Vagina (tissue), 2 donors: ENCODE measurements at places on chromosomes 12 and 14.

DNA sequence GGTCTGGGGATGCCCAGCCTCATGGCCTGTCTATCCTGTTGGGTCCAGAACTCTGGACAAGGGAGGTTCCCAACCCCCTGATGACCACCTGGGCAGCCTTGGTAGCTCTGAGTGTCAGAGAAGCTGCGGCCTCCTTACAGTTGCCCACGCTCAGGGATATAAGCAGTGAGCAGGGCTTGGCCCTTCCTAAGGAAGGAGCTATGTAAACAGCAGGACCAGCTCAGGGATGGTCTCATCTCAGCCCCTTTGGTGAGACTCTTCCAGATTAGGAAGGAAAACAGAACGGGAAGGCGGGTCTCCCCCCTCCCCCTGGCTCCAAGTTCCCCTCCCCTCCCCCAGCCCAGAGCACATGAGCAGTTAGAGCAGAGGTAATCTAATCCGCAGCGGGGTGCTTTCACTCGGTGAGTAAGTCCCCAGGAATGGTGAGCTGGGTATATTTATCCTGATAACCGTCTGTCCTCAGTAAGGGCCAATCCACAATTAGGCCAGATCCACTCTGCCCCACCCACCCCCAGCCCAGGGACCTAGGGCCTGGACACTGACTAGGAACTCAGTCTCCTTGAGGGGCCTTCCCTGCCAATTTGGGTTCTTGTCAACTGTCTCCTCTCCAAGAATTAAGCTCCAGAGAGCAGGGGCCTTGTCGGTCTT lies 29.5 kb upstream of the RPLP0 start:
- H3K27ac ChIP-seq, result peak overlapping the region; percentile 85
- H3K4me1 ChIP-seq, result peaks cover 92% of the 10 kb centered on the region
- no peaks in the 10 kb centered on the region for H3K36me3 ChIP-seq
- peak overlapping the region; percentile 28 for H3K4me3 ChIP-seq
- DNase-seq, result no peak

DNA sequence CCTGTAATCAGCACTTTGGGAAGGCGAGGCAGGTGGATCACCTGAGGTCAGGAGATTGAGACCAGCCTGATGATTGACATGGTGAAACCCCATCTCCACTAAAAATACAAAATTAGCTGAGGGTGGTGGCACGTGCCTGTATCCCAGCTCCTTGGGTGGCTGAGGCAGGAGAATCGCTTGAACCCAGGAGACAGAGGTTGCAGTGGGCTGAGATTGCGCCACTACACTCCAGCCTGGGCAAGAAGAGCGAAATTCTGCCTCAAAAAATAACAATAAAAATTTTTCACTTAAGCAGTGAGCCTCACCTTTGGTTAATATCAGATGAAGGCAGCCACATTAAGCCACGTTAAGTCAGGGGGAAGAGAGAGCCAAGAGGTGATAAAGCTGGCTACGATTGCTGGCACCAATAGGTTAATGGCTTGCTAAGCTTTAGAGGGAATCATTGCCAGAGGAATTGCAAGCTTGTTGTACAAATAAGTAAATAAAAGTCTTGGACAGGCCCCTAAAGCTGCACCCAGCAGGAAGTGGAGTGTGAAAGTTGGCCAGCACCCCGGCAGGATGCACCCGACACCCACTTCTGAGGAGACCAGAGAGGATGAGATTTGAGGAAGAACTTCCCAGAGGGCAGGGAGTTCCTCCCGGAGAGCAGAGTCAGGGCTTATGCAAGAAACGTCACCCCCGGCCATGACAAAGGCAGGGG lies 41.3 kb upstream of the TESC start:
- no peaks in the 10 kb centered on the region for H3K36me3 ChIP-seq
- H3K27ac ChIP-seq, result no peak overlapping the region
- H3K4me1 ChIP-seq, result no peaks in the 10 kb centered on the region
- no peaks in the 10 kb centered on the region for H3K27me3 ChIP-seq
- no peak for DNase-seq

DNA sequence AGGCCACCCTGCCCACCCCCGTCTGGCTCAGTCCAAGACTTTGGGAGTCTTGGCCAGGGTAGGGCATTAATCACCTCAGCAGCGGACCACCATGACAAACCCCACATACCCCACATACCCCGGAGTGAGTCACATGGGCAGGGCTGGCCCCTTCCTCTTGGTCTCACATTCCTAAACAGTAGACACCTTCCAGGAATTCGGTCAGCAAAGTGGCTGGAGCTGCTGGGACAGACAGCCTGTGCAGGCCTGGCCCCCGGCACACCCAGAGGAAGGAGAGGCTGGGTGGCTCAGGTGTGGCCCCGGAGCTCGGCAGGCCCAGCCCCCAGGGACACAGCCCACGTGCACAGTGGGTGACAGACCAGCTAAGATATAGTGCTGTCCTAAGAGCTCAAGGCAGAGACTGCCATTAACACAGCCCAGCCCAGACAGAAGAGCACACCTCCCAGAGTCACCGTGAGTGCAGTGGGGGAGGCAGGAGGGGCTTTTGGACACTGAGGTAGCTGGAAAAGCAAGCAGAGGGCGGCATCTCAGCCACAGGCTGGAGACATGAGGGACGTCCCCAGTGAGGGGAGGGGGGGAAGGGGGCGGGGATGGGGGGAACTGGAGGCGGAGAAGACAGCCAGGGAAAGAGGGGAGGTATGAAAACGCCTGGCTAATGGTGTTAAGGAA lies 24.0 kb downstream of the CCDC85C start:
- H3K36me3 ChIP-seq, result no peaks in the 10 kb centered on the region
- no peak overlapping the region for H3K4me3 ChIP-seq
- peaks cover 58% of the 10 kb centered on the region for H3K4me1 ChIP-seq
- peak overlapping the region; percentile 79 for H3K27ac ChIP-seq
- H3K27me3 ChIP-seq, result no peaks in the 10 kb centered on the region
- no peak for DNase-seq

GRCh38 chr12:130041983-130042812 lies 120.1 kb upstream of the FZD10 start:
- no peak for DNase-seq
- no peaks in the 10 kb centered on the region for H3K36me3 ChIP-seq
- no peaks in the 10 kb centered on the region for H3K4me1 ChIP-seq
- H3K27ac ChIP-seq, result no peak overlapping the region
- H3K4me3 ChIP-seq, result no peak overlapping the region

DNA sequence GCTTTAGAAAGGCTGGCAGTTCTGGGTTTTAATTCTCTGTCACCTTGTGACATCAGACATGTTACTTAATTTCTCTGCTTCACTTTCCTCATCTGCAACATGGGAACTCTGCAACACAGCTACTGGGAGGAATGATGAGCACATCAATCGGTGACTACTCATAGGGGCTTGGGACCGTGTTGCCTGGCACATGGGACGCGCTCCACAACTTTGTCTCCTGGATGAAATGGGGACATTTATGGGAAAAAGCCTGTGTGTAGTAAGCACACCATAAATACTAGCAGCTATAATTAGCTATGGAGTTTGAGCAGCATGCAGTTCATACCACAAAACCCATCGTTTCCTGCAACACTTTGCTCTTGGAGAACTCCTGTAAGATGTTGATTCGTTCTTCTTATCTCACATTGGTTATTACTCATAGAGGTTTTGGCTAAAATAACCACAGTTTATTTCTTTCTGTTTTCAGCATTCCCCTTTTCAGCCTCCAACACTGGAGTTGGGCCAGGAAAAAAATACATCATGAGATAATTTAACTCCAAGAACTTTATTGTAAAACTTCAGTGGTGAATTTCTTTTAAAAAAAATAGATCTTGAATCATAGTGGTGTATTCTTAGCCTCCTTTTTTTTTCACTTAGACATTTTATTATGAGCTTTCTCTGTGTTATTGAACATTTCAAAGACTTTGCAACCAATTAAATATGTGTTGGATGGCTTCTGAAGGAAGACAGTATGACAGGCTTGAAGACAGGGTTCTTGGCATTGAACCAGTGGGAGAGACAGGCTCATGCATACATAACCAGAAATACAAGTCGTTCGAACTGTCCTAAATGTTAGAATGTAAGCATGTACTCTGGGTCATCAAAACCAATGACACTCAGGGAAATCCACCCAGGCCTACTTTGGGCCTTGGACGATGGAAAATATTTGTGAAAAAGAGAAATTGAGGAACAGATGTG lies 72.7 kb downstream of the RIN3 start:
- H3K4me1 ChIP-seq, result peaks cover 38% of the 10 kb centered on the region
- H3K27me3 ChIP-seq, result no peaks in the 10 kb centered on the region
- peak overlapping the region; percentile 89 for H3K27ac ChIP-seq
- DNase-seq, result no peak
- H3K4me3 ChIP-seq, result no peak overlapping the region

- H3K27me3 ChIP-seq, result no peaks in the 10 kb centered on the region
- no peak overlapping the region for H3K4me3 ChIP-seq
- H3K36me3 ChIP-seq, result no peaks in the 10 kb centered on the region
- no peak for DNase-seq
- H3K27ac ChIP-seq, result no peak overlapping the region
- H3K4me1 ChIP-seq, result no peaks in the 10 kb centered on the region
These were observed 6.1 kb upstream of the KRT18 start for GRCh38 chr12:52942901-52943181.

- no peaks in the 10 kb centered on the region for H3K27me3 ChIP-seq
- H3K36me3 ChIP-seq, result no peaks in the 10 kb centered on the region
- peaks cover 41% of the 10 kb centered on the region for H3K4me1 ChIP-seq
These were observed 8.5 kb upstream of the SYNE3 start for GRCh38 chr14:95524706-95525512.

- H3K36me3 ChIP-seq, result no peaks in the 10 kb centered on the region
- H3K4me1 ChIP-seq, result peaks cover 4% of the 10 kb centered on the region
- no peak overlapping the region for H3K27ac ChIP-seq
- no peak for DNase-seq
- H3K27me3 ChIP-seq, result no peaks in the 10 kb centered on the region
These were observed 187.2 kb downstream of the TMTC2 start for GRCh38 chr12:82873951-82874350.

DNA sequence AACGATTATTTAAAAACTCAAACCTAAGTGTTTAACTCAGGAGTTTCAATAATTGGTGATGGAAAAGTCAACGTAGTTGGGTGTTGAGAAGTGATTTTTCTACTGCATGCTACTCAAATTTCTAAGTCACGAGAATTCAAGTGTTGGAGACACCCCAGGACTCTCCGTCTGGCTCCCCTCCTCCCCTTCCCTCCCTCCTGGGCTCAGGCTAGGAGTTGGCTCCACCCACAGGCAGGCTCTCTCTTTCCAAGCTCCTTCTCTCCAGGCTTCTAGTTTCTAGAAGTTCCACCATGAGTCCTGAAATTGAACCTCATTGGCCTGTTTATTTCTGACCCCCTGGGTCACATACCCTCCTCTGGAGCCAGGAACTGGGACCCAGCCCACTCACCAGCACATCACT lies 73.0 kb downstream of the TMEM132D start:
- H3K4me1 ChIP-seq, result no peaks in the 10 kb centered on the region
- no peaks in the 10 kb centered on the region for H3K27me3 ChIP-seq
- no peak overlapping the region for H3K27ac ChIP-seq

DNA sequence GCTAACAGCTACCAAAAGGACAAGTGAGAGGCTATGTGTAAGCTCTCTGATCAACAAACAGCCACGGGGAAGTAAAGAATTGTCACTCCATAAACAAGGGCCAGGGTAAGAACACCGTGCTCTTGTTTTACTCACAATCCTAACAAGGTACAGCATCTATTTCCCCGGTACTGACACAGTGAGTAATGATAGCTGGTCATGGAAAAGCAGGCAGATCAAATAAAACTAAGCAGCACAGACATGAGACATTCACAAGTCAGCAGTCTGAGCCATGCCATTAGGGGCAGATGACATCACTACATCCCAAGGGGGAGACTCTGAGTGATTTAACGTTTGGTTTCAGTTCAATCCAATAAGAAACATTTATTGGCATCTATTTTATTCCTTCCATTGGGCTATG lies 54.4 kb downstream of the ARL6IP4 start:
- H3K4me3 ChIP-seq, result no peak overlapping the region
- no peak for DNase-seq
- peaks cover 11% of the 10 kb centered on the region for H3K4me1 ChIP-seq
- peaks cover 10% of the 10 kb centered on the region for H3K36me3 ChIP-seq

GRCh38 chr14:78598046-78598920 lies 428.1 kb downstream of the NRXN3 start:
- no peak overlapping the region for H3K4me3 ChIP-seq
- no peaks in the 10 kb centered on the region for H3K27me3 ChIP-seq
- H3K36me3 ChIP-seq, result no peaks in the 10 kb centered on the region
- no peak overlapping the region for H3K27ac ChIP-seq
- H3K4me1 ChIP-seq, result no peaks in the 10 kb centered on the region
- no peak for DNase-seq

GRCh38 chr12:3882896-3883564 lies 9.8 kb upstream of the PARP11 start:
- H3K4me1 ChIP-seq, result no peaks in the 10 kb centered on the region
- no peaks in the 10 kb centered on the region for H3K27me3 ChIP-seq
- H3K36me3 ChIP-seq, result no peaks in the 10 kb centered on the region
- H3K4me3 ChIP-seq, result no peak overlapping the region

GRCh38 chr14:78131616-78132015 lies 38.6 kb upstream of the NRXN3 start:
- H3K4me3 ChIP-seq, result no peak overlapping the region
- H3K27me3 ChIP-seq, result no peaks in the 10 kb centered on the region
- H3K36me3 ChIP-seq, result no peaks in the 10 kb centered on the region
- no peaks in the 10 kb centered on the region for H3K4me1 ChIP-seq
- no peak overlapping the region for H3K27ac ChIP-seq

- no peak for DNase-seq
- H3K27ac ChIP-seq, result no peak overlapping the region
- H3K4me1 ChIP-seq, result peaks cover 36% of the 10 kb centered on the region
These were observed 3.6 kb downstream of the NXPH4 start for GRCh38 chr12:57219993-57220754.

DNA sequence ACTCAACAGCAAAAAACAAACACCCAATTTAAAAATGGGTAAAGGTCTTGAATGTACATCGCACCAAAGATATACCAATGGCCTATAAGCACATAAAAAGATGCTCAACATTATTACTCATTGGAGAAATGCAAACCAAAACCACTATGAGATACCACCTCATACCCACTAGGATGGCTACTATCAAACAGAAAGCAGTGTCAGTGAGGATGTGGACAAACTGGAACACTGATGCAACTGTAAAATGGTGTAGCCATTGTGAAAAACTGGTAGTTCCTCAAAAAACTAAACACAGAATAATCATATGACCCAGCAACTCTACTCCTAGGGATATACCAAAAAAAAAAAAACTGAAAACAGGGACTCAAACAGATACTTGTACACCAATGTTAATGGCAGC lies 49.3 kb downstream of the CDK17 start:
- H3K4me3 ChIP-seq, result no peak overlapping the region
- H3K27me3 ChIP-seq, result no peaks in the 10 kb centered on the region
- no peak for DNase-seq
- peaks cover 57% of the 10 kb centered on the region for H3K4me1 ChIP-seq
- no peaks in the 10 kb centered on the region for H3K36me3 ChIP-seq

- H3K27me3 ChIP-seq, result no peaks in the 10 kb centered on the region
- H3K36me3 ChIP-seq, result no peaks in the 10 kb centered on the region
These were observed 144.7 kb upstream of the TMCC3 start for GRCh38 chr12:94795044-94795443.
